ENCODE measurements at places on chromosomes 3 and 15. TPM values are rescaled to one million over a fixed set of nuclear protein-coding genes. Genes with fewer than 3 reads are reported as not detected.

SLC28A2 gene
- polyA plus RNA-seq = 1.2 TPM

KBTBD13 gene
- polyA plus RNA-seq = 0.03 TPM

STRA6 gene
- not detected for polyA plus RNA-seq

PTH1R gene
- polyA plus RNA-seq = 1.2 TPM

DNAH12 gene
- 0.16 TPM for polyA plus RNA-seq

CELF6 gene
- not detected for polyA plus RNA-seq

- peak overlapping the region; percentile 68 for H3K27ac ChIP-seq
- H3K4me1 ChIP-seq = peaks cover 16% of the 10 kb centered on the region
- no peak for DNase-seq
- H3K4me3 ChIP-seq = no peak overlapping the region
These were observed 9.7 kb upstream of the RIOX2 start for GRCh38 chr3:97981886-97982285.

DNA sequence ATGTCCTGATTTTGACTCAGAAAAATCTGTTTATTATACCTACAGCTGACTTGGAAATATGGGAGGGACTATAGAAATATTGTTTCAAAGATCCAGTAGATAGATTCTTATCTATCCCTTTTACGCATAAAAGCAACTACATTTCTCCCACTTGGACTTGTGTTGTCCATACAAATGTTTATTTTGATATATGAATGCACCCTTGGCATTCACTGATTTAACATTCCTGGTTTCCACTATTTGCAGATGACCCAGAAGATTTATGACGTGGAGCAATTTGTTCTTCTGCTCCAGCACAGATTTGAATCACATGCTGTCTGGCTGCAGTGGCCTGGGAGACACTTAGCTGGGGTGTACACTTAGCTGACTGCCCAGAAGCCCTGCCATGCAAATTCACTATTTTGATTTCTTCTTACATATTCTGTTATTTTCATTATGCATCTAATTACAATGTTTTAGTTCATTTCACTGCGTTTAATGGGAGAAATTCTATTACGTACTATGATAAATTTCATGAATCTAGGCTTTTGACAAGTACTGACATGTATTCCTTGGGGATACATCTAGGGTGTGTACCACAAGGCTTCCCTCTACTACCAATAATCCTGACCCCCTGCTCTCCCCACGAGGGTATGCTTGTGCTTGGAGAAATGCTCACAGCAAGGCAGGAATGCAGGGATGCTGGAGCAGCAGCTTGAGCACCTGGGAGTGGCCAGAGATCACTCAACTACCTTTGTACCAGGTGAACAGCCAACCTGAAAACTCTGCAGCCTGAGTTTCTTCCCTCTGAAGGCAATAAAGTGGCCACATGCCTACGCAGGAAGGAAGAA lies 223.6 kb upstream of the TBL1XR1 start:
- no peaks in the 10 kb centered on the region for H3K27me3 ChIP-seq
- H3K4me3 ChIP-seq = no peak overlapping the region
- H3K36me3 ChIP-seq = no peaks in the 10 kb centered on the region

DNA sequence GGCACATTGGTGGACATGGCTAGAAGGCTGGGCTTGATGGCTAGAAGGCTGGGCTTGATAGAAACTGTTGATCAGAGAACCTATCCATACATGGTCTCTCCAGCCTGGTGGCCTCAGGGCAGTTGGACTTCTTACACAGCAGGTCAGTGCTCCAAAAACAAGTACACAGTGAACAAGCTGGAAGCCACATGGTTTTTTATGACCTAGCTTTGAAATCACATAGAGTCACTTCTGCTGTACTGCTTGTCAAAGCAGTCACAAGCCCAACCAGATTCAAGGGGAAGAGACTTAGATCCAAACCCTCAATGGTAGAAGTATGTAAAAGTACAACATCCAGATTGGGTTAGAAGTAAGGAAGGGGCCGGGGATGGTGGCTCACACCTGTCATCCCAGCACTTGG lies 89.4 kb upstream of the HES1 start:
- H3K4me3 ChIP-seq = no peak overlapping the region
- no peak overlapping the region for H3K27ac ChIP-seq
- no peaks in the 10 kb centered on the region for H3K27me3 ChIP-seq
- no peak for DNase-seq
- no peaks in the 10 kb centered on the region for H3K4me1 ChIP-seq
- H3K36me3 ChIP-seq = no peaks in the 10 kb centered on the region

DNA sequence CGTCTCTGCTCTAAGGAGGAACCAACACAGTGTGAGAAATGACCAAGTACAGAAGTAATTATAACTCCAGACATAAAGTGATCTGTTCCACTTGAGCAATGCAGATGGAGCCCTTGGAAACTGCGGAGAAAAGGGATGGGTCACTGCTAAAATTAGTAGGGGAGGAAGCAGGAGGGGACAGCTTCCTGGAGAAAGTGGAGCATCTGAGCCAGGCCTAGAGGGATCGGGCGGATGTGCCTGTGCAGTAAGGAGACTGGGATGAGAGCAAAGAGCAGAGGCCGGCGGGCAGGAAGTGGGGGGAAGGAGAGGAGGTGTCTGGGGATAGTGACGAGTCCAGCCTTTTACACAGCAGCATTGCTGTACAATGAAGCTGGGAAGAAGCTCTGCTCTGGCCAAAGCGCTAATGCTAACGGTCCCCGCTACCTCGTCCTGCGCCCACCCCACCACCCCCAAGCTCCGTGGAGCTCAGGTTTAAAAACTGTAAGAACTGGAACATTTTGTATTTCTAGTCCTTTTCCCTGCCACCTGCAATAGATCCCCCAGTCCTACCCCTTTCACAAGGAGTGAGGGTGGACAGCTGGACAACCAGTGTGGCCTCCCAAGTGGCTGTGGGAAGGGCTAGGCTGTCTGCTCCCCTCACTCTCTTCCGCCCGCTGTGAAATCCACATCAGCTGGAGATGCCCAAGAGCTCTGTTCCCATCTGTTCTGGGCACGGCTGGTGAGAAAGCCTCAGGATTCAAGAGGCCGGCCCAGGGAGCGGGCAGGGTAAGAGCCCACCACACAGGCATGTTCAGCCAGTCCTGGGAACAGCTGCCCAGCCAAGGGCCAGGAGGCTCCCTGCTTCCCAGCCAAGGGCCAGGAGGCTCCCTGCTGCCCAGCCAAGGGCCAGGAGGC lies 53.0 kb upstream of the HES1 start:
- H3K27me3 ChIP-seq = no peaks in the 10 kb centered on the region
- no peaks in the 10 kb centered on the region for H3K36me3 ChIP-seq
- no peak overlapping the region for H3K4me3 ChIP-seq
- peak; percentile 87 for DNase-seq
- peak overlapping the region; percentile 6 for H3K27ac ChIP-seq
- no peaks in the 10 kb centered on the region for H3K4me1 ChIP-seq

- no peak overlapping the region for H3K27ac ChIP-seq
- no peaks in the 10 kb centered on the region for H3K4me1 ChIP-seq
- no peaks in the 10 kb centered on the region for H3K27me3 ChIP-seq
- H3K4me3 ChIP-seq = no peak overlapping the region
- no peak for DNase-seq
These were observed 150.6 kb downstream of the TPRG1 start for GRCh38 chr3:189322339-189322738.

- H3K4me1 ChIP-seq = no peaks in the 10 kb centered on the region
- H3K36me3 ChIP-seq = no peaks in the 10 kb centered on the region
- H3K27ac ChIP-seq = no peak overlapping the region
- H3K27me3 ChIP-seq = no peaks in the 10 kb centered on the region
- no peak for DNase-seq
These were observed 18.9 kb upstream of the RPL29 start for GRCh38 chr3:52014613-52015012.

DNA sequence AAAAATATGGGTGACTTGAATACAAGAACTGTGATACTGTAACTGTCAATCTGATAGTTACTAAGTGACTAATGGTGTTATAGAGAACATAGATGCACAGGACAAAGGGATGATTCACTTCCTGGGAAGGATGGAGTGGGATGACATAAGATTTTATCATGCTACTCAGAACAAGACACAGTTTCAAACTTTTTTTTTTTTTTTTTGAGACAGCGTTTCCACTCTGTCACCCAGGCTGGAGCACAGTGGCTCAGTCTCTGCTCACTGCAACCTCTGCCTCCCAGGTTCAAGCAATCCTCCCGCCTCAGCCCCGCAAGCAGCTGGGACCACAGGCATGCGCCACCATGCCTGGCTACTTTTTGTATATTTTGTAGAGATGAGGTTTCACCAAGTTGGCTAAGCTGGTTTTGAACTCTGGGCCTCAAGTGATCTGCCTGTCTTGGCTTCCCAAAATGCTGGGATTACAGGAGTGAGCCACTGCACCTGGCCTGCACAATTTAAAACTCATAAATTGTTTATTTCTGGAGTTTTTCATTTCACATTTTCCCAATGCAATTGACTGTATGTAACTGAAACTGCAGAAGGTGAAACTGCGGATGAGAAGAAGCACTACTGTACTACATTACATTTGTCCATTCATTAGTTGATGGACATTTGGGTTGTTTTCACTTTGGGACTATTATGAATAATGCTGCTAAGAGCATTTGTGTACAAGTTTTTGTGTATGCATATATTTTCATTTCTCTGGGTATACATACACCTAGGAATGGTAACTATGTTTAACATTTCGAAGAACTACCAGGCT lies 40.6 kb downstream of the ADIPOQ start:
- no peaks in the 10 kb centered on the region for H3K27me3 ChIP-seq
- no peak for DNase-seq
- no peak overlapping the region for H3K27ac ChIP-seq

- H3K4me3 ChIP-seq = no peak overlapping the region
- no peak for DNase-seq
- no peak overlapping the region for H3K27ac ChIP-seq
- H3K36me3 ChIP-seq = no peaks in the 10 kb centered on the region
- H3K27me3 ChIP-seq = no peaks in the 10 kb centered on the region
These were observed 79.8 kb upstream of the RAD18 start for GRCh38 chr3:9043063-9043462.

DNA sequence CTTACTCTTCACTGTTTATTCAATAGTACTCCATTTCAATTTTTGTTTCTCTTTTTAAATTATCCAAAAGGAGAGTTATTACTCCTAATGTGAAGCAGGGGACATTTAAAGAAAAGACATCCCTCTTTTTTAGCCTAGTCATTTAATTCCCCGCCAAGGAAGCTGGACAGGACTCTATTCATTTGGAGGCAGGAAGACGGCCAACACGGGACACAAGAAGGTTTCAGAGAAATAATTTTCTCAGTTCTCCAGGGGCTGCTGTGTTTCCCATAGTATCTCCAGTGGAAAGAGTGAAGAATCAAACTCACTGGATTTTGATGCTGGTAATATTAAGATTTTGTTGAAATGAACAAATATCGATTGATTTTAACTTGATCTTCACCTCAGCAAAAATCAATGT lies 833.7 kb downstream of the ROBO2 start:
- no peak overlapping the region for H3K4me3 ChIP-seq
- no peak for DNase-seq
- H3K4me1 ChIP-seq = no peaks in the 10 kb centered on the region
- H3K36me3 ChIP-seq = no peaks in the 10 kb centered on the region
- H3K27me3 ChIP-seq = no peaks in the 10 kb centered on the region

DNA sequence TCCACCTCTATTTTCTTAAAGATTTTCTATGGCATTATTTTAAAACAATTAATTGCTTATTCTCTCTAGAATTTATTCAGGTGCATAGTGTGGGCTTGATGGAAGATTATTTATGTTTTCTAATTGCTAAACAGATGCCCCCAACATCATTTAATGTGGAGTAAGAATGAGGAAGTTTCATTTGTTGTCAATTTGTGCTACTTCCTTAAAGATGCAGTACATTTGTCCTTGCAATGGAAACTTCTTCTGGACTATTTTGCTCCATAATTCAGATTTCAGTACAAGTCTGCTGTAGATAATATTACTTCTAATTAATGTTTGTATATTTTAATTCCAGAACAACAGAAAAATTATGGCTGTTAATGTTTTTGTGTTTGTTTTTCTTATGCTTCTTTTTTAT lies 104.8 kb downstream of the TGFBR2 start:
- H3K4me1 ChIP-seq = no peaks in the 10 kb centered on the region
- no peaks in the 10 kb centered on the region for H3K36me3 ChIP-seq
- H3K27me3 ChIP-seq = no peaks in the 10 kb centered on the region
- no peak overlapping the region for H3K4me3 ChIP-seq
- H3K27ac ChIP-seq = no peak overlapping the region

DNA sequence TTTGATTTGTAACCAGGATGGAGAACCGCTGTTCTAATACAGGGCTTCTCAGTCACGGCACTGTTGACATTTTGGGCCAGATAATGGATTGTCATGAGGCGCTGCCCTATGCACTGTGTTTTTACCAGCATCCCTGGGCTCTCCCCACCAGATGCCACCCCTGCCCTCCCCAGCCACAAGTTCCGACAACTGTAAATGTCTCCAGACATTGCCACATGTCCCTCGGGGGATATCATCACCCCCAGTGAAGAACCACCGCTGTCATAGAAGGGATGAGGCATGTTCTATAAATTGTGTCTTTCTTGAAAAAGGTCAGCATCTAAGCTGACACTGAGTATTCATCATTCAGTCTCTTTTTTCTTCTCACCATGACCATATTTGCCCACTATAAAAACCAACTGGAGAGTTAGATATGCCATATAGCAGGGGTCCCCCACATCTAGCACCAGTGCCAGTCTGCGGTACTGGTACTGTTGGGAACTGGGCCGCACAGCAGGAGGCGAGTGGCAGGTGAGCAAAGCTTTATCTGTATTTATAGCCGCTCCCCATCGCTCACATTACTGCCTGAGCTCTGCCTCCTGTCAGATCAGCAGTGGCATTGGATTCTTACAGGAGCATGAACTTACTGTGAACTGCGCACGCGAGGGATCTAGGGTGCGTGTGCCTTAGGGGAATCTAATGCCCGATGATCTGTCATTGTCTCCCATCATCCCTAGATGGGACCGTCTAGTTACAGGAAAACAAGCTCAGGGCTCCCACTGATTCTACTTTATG lies 260.5 kb upstream of the ST8SIA2 start:
- no peaks in the 10 kb centered on the region for H3K27me3 ChIP-seq
- no peak for DNase-seq
- H3K27ac ChIP-seq = no peak overlapping the region
- H3K36me3 ChIP-seq = no peaks in the 10 kb centered on the region

DNA sequence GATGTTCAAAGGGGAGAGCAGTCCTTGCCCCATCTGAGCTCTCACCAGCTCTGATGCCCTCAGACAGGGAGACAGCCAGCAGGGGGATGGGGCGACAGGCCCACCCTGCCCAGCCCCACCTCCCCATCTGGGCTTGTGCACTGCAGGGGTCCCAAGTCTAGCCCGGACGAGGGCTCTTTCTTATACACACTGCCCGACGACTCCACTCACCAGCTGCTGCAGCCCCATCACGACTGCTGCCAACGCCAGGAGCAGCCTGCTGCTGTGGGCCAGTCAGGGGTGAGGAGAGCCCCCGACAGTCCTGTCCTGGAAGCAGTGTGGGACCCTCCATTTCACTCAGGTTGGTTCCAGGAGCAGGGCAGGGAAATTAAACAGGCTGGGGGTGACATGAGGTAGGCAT lies 73.9 kb downstream of the BOC start:
- DNase-seq = no peak
- H3K4me3 ChIP-seq = no peak overlapping the region
- peaks cover 34% of the 10 kb centered on the region for H3K4me1 ChIP-seq
